ENCODE measurements at places on chromosomes 2 and 18. TPM values are rescaled to one million over a fixed set of nuclear protein-coding genes. Genes with fewer than 3 reads are reported as not detected.
A peak's percentile ranks its signal among the peaks of the same experiment; 100 is the strongest.

Gene NYAP2
- not detected for polyA plus RNA-seq

GRCh38 chr18:58297198-58297597, 253.2 kb downstream of the NEDD4L start:
- DNase-seq: peak; percentile 22

Gene NEB
- 953 TPM for polyA plus RNA-seq

DNA sequence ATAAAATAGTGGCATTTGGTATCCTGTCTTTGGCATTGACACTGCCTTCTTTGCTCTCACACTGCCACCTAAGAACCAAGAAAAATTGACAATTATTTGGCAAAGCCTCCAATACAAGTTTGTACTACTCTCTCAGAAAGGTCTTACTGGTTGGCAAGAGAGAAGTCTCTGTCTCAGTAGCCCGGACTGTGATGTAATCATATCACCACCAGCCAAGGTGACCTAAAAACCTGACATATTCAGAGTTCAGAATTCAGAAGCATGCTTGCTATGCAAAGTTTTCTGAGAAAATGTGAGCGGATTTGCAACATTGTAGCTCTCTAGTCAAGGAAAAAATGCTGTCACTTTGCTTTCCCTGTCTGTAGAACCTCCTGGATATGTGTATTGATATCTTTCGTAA, 196.0 kb downstream of the CDH7 start:
- no peak for DNase-seq

- DNase-seq: no peak
Observed at GRCh38 chr2:235098736-235099494, 147.1 kb downstream of the SH3BP4 start.

- no peak for DNase-seq
Observed at GRCh38 chr2:205166745-205167144, 515.6 kb upstream of the NRP2 start.

DNA sequence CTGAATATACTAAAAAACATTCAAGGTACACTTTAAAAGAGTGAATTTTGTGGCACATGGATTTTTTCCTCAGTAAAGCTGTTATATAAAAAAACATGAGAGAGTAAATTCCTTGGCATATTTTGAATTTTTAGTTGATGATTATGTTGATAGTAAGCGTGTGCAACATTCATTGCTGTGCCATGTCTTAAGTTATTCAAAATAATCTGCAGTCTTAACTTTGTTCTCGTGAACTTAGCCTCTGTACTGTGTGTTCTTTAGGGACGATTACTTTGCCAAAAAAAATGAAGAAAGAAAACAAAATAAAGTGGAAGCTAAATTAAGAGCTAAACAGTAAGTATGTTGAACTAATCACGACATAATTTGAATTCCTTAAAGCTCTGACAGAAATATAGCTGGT, 9.6 kb downstream of the SSB start:
- no peak for DNase-seq

DNA sequence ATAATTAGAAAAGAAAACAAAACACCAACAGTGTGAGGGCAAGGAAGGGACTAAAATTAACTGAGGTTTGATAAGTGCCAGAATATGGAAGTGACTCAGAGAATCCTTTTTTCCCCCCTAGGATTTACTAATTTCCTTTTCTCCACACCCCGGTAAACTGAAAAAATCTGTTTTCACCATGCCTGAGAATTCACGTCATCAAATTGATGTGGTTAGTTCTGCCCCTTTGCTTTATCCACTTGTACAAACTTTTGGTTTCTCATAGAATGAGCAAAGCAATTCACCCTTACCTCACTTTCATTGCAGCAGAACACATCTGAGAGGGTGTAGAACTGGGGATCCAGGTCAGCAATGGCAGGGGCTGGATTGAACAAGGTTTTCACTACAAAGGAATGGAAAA, 57.8 kb downstream of the RBKS start:
- DNase-seq: peak; percentile 70

DNA sequence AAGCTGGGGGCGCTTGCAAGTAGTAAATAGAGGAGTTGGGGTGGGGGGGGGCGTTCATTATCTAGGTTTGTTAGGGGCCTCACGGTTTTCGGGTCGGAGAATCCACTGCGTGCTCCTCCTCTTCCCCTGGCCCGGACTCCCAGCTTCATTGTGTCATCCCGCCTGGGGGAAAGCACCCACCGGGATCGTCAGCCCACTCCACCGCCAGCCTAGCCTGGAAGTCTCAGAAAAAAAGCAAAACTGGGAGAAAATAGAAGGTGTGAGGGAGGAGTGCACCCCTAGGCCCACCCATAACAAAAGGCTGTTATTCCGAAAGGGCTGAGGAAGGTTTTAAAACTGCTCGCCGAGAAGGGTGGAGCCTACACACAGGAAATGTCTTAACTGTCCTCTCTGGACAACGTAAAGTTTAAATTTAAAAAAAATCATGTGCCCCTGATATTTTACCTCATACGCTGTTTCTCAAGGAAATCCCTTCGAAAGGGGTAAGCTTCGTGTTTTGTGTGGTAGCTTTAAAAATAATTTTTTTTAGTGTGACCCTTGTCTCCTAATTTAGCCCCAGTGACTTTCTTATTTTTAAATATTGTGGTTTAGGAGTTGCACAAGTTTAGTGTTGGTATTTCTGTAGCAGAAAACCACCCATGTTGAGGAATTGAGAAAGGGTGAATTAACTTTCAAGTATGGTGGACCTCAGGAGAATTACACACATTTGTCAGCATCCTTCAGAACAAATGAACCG, 104.2 kb downstream of the SPTBN1 start:
- peak; percentile 77 for DNase-seq

Data from muscle of back (tissue), 13 donors.